Fibroblast of skin of left quadriceps (primary cell): ENCODE measurements at places on chromosomes 1 and 21.
A peak's percentile ranks its signal among the peaks of the same experiment; 100 is the strongest.

DNA sequence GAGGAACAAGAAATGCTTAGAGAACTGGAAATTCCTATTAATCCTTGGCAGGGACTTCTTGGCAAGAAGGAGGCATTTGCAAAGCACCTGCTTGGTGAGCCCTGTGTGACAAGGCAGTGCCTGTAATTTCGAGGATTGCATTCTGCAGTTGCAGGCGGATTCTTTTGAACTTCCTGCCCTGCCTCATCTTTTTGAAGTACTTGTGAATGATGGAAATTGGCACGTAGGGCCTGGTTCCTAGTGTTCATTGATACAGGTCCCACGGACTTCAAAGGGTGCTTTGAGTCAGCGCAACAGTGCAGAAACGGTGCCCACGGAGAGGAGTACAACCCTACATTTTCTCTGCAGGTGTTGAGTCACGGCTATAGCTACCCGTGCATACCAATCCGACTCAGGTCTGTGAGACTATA lies 6.4 kb downstream of the HUNK start:
- no peak for DNase-seq

DNA sequence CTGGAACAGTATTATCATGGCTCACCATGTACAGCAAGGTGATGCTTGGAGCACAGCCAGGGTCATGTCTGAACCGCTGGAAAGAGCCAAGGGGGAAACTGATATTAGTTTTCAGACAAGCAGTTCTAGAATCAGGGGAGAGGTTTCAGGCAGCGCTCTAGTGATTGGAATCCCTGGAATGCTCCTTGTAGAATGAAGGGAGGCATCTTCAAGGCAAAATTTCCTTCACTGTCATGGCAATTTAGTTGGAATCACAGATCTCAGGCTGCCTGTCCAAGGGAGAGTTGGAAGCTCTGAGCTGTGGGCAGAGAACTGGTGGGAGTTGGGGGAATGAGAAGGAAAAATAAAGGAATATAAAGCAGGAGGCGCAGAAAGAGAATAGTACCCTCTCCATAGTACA lies 737.1 kb downstream of the PTPRU start:
- DNase-seq = no peak

DNA sequence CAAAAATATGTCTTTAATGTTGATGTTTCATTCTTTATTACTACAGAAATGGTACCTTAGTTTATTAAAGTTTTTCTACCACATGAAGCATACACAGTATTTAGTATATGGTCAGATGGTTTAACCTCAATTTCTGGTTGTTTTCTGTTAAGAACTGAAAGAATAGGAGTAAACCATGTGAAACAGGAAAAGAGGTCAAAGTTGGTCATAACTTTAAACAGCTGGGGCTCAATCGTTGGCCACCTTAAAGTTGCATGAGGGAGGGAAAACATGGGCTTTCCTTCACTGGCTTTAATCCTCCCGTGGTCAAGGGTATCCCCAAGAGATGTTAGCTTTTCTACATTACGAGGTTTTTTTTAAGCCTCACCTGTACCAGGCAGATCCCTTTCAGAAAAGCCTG lies 483.3 kb upstream of the ADAMTS5 start:
- no peak for DNase-seq

GRCh38 chr1:43069461-43070050 lies 102.5 kb downstream of the EBNA1BP2 start:
- DNase-seq = no peak

DNA sequence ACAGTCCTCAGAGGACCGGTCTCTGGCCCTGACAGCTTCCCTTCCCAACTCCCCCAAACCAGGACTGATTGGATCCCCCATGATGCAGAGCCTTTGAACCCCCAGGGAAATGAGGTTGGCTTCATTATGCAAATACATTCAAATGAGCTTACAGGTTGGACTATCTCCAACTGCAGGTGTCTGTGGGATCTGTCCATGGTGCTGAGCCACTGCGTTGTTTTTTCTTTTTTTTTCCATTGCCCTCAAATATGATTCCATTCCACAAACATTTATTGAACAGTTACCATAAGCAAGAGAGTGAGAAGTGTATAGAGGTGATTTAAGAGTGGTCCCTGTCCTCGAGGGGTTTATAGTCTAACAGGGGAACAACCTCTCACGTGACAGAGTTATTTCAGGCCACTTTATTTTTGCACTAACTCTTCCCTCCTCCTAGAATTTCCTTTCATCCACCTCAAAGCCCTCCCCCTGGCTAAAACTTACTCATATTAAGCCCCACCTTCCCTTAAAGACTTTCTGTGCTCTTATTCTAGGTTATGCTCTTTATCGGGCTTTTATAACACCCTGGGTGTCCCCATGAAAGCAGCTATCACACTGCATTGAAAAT lies 21.9 kb downstream of the DLGAP3 start:
- DNase-seq = no peak

GRCh38 chr21:45631540-45631939 lies 12.0 kb upstream of the PCBP3 start:
- no peak for DNase-seq

GRCh38 chr1:6822530-6823359 lies 37.5 kb downstream of the CAMTA1 start:
- DNase-seq = no peak

- no peak for DNase-seq
Observed at GRCh38 chr21:36126621-36127110, 8.2 kb upstream of the CBR3 start.

DNA sequence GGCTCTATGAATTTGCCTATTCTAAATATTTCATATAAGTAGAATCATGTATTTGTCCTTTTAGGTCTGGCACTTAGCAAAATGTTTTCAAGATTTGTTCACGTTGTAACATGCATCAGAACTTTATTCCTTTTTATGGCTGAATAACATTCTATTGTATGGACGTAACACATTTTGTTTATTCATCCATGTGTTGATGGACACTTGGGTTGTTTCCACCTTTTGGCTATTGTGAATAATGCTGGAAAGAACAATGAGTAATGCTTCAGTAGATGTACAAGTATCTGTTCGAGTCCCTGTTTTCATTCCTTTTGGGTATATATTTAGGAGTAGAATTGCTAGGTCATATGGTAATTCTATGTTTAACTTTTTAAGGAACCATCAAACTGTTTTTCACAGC lies 24.7 kb downstream of the SLC35A3 start:
- no peak for DNase-seq

DNA sequence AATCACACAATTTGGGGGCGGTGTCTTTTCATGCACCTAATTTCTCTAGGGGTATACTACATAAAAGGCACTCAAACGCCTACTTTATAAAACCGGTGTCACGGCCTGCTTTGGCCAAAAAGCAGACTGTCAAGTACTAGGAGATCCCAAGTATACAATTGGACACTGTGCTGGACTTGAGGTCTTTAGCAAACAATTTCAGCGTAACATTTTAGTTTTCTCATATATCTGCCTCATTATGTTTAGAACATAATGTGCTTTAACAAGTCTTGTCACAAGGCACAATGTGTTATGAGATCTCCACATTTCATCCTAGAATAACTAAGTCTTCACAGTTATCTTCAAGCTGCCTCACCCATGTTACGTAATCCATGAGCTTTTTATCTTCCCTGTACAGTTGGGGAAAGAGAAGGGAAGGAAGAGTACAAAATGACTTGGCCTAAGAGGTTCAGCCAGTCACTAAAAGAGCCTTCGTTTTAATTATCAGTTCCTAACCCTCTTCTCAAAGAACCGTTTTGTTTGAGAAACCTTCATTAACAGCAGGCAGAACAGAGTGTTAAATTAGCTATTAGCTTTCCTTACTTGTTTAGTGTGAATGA lies 1.7 kb downstream of the SSX2IP start:
- no peak for DNase-seq

DNA sequence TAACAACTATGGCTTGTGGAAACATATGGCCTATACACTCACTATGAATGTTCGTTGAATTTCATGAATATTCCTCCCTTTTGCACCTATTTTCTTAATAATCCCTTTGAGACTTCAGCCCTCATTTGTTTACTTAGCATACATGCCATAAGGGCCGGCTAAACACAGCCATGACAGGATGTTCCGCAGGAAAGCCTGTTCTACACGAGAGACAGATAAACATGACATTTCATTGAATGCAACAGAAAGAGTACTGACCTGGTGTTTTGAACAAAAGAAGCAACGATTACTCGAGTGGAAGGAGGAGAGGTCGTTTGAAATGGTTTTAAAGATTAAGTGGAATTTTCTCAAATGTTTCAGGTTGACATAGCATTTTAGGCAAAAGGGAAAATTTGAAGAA lies 459.5 kb upstream of the CXADR start:
- DNase-seq = no peak

GRCh38 chr1:32898056-32898455 lies 3.1 kb downstream of the TMEM54 start:
- DNase-seq = no peak

- DNase-seq = no peak
Observed at GRCh38 chr1:238606896-238607295, 716.2 kb upstream of the ZP4 start.

- no peak for DNase-seq
Observed at GRCh38 chr1:37362594-37363385, 111.6 kb upstream of the ZC3H12A start.

GRCh38 chr1:241499910-241500309 lies 19.6 kb downstream of the FH start:
- DNase-seq = no peak

DNA sequence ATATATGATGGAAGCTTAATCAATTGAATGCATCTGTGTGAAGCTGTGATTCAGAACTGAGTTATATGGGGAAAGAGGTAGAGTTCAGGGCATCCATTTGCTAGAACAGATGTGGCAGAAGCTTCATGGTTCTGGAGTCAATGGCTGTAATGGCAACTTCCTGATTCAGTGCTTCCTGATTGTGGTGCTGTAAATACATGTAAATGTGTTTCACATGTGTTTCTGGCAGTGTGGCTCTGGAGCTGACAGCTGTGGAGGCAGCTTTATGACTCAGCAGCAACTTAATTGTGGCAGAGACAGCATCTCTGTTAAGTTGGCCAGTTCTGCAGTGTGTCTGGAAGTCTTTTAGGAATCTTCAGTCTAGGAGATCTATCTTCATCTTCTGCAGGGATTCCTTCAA lies 226.6 kb upstream of the ZRANB2 start:
- DNase-seq = peak; percentile 87

DNA sequence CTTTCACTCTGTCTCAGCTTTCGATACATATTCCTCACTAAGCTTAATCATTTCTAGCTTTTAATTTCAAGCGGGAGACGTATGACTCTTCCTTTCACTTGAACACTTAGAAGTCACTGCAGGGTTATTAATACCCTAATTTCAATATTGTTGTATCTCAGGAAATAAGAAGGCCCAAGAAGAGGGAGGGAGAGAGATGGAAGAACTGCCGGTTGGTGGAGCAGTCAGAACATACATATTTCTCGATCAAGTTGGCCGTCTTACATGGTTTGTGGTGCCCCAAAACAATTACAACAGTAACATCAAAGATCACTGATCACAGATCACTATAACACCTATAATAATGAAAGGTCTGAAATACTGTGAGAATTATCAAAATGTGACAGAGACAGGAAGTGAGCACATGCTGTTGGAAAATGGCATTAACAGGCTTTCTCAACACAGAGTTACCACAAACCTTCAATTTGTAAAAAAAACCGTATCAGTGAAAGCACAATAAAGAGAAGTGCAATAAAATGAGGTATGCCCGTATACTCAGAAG lies 145.4 kb upstream of the HP1BP3 start:
- DNase-seq = no peak

DNA sequence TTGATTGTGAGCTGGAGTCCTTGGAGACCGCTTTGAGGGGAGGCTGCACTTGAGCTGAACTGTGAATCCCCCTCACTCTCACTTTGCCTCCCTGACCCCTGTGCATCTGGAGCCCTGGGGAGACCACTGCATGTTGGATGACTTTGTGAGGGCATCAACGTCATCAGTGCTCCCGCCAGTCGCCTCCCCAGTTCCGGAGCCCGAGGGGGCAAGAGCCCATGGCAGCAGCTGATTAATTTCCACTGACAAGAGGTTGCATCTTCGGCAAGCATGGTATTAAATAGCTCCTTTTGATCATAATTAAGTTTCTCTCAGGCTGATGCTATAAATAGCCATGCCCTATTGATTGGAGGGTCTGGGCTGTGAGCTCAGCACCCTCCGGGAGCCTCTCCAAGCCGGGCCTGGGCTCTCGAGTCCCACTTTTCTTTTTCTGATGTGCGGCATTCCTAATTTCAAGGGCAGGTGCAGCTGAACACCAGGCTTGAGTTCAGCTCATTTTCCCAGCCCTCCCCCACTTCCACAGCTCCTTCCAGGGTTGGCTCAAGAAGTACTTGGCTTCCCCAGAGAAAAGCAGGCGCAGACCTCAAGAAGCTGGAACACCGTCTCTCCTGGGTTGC lies 33.2 kb downstream of the KCND3 start:
- no peak for DNase-seq

DNA sequence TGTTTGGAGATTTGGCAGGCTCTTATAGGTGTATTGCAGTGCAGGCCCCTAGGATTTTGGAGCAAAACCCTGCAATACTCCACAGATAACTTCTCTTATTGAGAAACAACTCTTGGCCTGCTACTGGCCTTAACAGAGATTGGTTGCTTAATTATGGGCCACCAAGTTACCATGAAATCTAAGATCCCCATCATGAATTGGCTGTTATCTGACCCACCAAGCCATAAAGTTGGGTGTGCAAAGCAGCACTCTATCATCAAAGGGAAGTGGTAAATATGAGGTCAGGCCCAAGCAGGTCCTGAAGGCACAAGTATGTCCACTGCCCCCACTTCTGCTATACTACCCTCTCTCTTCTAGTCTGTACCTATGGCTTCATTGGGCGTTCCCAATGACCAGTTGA lies 130.0 kb upstream of the TNFSF4 start:
- DNase-seq = no peak

DNA sequence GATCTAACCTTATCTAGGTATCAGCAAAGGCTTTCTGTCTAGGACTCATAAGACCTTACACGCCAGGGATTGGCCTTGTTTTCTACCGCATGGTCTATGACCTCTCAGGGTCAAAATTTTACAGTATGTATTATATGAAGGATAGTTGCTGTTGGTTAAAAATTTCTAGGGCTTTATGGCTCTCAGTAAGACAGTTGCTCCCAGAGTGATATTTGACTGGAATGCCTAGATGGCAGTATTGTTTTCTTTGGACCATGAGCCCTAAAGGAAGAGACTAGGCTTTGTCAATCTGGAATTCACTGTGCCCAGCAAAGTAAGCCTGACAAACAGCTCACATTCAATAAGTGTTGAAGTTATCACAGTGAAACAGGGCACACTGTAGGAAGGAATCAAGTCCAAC lies 37.6 kb downstream of the C1orf87 start:
- no peak for DNase-seq

DNA sequence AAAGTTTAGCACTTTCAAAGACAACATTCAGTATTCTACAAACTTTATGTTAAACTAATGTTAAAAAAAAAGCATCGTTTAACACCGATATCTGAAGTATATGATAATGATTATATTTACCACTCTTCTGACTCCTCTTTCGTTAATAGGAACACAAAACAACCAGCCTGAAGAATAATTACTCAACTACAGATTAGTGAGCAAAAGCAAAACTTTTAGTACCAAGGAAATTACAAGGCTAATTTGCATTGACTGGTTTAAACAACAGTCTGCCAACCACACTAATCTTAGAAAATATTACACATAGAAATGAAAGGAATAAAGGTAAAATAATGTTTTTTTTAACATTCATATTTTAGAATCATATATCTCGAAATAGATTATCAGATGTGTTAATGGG lies 500.7 kb downstream of the LMO4 start:
- DNase-seq = no peak
